ENCODE measurements at places on chromosomes 2 and 18.

GRCh38 chr2:7552825-7553570 lies 635.8 kb downstream of the RNF144A start:
- no peak for DNase-seq

GRCh38 chr2:162041485-162041884 lies 32.5 kb downstream of the DPP4 start:
- no peak for DNase-seq

GRCh38 chr18:59340312-59340711 lies 18.8 kb downstream of the LMAN1 start:
- DNase-seq = no peak

- DNase-seq = no peak
Observed at GRCh38 chr2:176175709-176176607, 12.5 kb upstream of the HOXD1 start.

GRCh38 chr2:238120463-238121298 lies 17.8 kb upstream of the KLHL30 start:
- no peak for DNase-seq

Measured in naive B cell (primary cell).